Esophagus squamous epithelium (tissue), 5 donors: ENCODE measurements at places on chromosomes 4 and X.

DNA sequence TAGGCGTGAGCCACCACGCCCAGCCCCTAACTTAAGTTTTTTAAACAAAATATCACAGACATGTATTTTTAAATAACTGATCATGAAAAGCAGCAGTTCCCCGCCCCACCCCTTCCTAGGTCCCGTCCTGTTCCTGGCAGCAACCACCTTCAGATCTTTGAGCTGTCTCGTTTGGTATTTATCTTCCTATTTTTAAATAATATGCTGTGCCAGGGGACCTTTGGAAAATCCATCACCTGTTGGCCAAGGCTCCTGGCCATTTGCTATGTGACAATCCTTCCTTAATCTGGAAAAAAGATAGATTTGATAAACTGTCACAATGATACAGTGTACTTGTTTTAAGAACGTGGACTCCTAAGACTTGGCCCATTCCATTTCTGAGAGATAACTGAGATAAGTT lies 10.7 kb downstream of the GATB start:
- DNase-seq = no peak

DNA sequence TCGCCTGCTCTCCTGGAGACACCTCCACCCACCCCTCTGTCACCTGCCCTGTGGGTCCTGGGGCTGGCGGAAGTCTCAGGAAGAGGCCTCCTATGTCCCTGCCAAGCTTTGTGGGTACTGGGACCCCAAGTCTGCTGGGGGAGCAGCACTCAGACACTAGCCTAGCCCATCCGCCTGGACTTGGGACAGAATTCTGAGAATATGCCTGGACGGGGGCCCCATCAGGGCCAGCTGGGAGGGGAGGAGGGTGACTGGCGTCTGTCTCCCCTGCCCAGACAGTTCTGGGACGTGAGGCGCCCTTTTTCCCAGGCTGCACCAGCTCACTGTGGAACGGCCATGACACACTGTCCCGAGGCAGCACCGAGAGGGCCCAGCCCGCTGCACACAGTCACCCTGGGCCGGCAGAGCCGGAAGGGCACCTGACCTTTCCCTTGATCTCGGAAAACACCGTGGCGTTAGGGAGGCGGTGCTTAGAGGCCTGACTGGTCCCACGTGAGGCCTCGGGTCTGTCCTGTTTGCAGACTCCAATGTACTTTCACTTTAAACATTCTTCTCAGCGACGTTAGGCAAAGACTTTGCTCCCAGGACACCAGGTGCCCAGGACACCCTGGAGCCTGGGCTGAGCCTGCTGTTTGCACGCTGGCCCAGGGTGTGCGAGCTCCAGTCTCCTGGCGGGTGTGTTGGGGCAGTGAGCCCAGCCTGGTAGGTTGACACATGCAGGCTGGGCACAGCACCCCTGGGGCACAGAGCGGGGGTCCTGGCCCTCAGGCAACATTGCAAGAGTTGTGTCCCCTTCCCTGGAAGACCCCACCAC lies 700 bp downstream of the SLC26A1 start:
- no peak for DNase-seq

- DNase-seq = no peak
Observed at GRCh38 chr4:179447308-179447707, 2005.1 kb upstream of the AGA start.

DNA sequence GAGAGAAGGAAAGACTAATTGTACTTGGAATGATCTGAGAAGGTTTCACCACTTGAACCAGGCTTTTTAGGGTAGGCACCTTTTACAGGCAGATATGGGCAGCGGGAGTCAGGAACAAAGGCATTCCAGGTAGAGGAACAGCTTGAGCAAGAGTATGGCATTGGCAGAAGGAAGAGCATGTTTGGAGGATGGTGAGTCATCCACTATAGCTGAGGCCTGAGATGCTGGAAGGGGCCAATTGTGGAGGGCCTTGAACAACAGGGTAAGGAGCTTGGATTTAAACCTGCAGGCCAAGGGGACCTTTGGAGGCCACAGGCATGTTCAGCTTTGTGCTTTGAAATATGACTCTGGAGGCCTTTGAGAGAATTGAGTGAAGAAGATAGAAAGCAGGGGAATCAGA lies 32.2 kb downstream of the PFKFB1 start:
- DNase-seq = no peak

- no peak for DNase-seq
Observed at GRCh38 chrX:22406201-22406737, 133.6 kb downstream of the CBLL2 start.

GRCh38 chr4:38128478-38129459 lies 168.6 kb downstream of the PTTG2 start:
- no peak for DNase-seq

DNA sequence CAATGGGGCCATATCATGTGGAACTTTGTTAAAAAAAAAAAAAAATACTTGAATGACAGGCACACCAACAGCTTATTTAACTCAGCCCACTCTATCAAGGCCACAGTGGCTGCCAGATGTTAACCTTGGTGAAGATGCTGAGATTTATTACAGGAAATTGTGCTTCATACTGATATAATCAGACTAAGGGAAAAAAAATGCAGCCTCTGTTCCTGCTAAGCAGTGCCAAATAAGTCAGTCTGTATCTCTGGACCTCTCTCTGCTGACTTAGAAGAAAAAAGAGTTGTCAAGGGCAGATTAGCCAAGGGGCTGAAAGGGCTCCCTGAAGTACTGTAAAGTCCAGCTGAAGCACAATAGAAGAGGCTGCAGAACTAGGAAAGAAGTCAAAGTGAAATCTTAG lies 677.7 kb upstream of the HTR2C start:
- DNase-seq = no peak

- DNase-seq = no peak
Observed at GRCh38 chrX:72027024-72027913, 104.4 kb downstream of the RTL5 start.
